Calu3 (cell line): ENCODE measurements at places on chromosomes 5 and 9.

DNA sequence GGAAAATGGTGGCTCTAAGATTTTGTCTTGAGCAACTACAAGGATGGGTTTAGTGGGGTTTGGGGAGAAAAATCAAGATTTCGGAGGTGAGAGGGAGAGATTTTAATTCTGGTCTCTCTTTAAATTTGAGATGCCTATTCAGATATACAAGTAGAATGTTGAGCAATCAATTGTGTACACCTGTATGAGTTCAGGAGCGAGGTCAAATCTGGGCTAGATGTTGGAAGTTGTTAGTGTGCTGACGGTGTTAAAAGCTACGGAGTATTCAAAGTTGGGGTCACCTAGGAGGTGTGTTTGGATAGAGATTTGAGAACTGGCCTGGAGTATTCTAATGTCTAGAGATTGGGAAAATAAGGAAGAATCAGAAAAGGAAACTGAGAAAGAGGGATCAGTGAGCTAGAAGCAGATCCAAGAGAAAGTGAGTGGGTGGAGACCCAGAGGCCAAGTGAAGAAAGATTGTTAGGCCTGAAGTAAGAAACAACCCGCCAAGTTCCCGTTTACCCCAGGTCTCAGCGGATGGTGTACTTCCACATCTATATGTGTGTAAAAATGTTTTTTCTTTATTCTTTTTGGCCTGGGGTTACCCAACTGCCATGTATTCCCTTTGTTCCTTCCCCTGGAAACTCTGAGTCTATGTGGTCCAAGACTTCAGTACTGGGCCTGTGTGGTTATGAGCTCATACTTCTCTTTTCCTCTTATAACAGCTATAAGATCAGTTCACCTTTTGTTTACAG, 11.9 kb upstream of the ARHGAP26 start:
- no peaks in the 10 kb centered on the region for H3K36me3 ChIP-seq
- H3K4me1 ChIP-seq, result peaks cover 16% of the 10 kb centered on the region
- H3K27me3 ChIP-seq, result no peaks in the 10 kb centered on the region
- H3K4me3 ChIP-seq, result no peak overlapping the region

DNA sequence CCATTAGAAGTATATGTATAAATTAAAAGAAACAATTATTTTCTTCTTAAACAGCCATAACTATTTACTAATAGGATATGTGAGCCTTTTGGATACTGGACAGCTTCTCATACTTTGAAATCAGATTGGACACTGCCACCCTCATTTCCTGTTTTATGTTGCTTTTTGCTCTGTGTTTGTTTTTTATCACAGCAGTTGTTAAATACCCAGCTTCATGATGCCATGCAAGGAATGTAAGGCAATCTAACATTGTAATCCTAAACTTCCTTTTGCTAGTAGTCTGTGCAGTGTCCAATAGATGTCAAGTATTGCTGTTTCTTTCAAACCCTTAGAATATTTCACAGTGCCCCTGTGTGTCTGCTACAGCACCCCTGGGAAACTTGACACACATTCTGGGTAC, 56.2 kb downstream of the CNTLN start:
- H3K36me3 ChIP-seq, result no peaks in the 10 kb centered on the region
- H3K27ac ChIP-seq, result no peak overlapping the region
- H3K4me3 ChIP-seq, result no peak overlapping the region
- H3K27me3 ChIP-seq, result no peaks in the 10 kb centered on the region
- no peaks in the 10 kb centered on the region for H3K4me1 ChIP-seq
- no peak for DNase-seq

DNA sequence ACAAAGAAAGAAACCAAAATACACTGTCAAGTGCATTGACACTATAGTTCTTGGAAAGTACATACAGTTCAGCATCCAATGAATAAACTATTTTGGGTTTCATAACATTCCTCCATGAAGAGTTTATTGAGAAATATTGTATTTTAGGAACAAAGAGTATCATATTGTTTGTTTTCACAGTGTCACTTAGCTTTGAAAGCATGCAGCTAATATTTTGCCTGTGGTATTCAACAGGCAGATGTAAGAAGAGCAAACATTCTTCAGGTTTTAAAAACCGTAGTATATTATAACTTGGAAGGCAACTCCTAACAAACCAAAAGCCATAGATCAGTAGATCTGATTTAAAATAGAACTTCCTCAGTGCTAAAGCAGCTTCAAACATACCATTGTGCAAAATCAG, 4.5 kb downstream of the PRELID2 start:
- H3K36me3 ChIP-seq, result peaks cover 14% of the 10 kb centered on the region
- no peak overlapping the region for H3K4me3 ChIP-seq
- no peak overlapping the region for H3K27ac ChIP-seq

DNA sequence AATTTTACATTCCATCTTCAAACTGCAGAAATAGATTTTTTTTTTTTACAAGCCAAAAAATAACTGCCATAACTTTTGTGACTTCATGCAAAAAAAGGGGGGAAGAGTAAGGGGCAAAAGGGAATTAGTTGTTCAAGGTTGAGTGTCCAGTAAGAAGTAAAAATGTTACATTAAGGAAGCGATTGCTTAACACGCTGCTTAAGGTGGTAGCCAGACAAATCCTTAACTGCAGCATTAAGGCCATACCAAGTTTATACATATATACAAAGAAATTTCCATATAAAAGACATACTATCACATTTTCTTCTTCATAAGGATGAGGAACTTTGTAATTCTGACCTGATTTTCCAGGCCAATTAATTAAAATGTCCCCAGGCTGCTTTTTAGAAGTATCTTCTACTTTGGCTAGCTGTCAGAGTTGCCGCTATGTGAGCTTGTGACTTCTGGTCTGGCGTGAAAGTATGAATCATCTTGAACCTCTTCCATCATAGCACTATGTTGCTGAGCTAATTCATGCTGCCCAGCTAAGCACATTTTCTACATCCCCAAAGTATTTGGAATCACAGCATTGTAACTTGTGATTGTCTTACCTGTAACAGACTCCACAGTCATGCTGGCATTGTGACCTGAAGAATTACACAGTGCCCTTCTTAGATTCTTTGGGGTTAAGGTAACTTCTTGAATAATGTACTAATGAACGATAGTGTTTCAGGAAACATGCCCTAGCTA, 40.0 kb downstream of the G3BP1 start:
- H3K4me3 ChIP-seq, result no peak overlapping the region
- peaks cover 88% of the 10 kb centered on the region for H3K36me3 ChIP-seq
- no peak for DNase-seq
- peak overlapping the region; percentile 70 for H3K27ac ChIP-seq
- no peaks in the 10 kb centered on the region for H3K27me3 ChIP-seq
- H3K4me1 ChIP-seq, result peaks cover 12% of the 10 kb centered on the region
